Kidney (tissue), 22 donors: ENCODE measurements at places on chromosomes 4 and X. TPM values are rescaled to one million over a fixed set of nuclear protein-coding genes. Genes with fewer than 3 reads are reported as not detected.

Gene PDE6B
- 10.7 TPM for total RNA-seq

Gene HS3ST1
- total RNA-seq = 39.0 TPM

Gene TMSB15A
- total RNA-seq = not detected

Gene COL4A5
- total RNA-seq = 23.9 TPM

Gene CCSER1
- 26.8 TPM for total RNA-seq

Gene CXCL1
- total RNA-seq = 29.7 TPM

Gene LUZP4
- not detected for total RNA-seq

Gene GC
- 0.69 TPM for total RNA-seq

- H3K27ac ChIP-seq = no peak overlapping the region
- no peak for DNase-seq
- H3K36me3 ChIP-seq = no peaks in the 10 kb centered on the region
- no peak overlapping the region for H3K4me3 ChIP-seq
- H3K27me3 ChIP-seq = no peaks in the 10 kb centered on the region
Observed at GRCh38 chr4:126526335-126526734, 1106.4 kb upstream of the INTU start.

GRCh38 chr4:153757407-153757806, 2.4 kb downstream of the RNF175 start:
- no peaks in the 10 kb centered on the region for H3K4me1 ChIP-seq
- H3K27me3 ChIP-seq = no peaks in the 10 kb centered on the region
- no peak overlapping the region for H3K4me3 ChIP-seq
- H3K27ac ChIP-seq = no peak overlapping the region

DNA sequence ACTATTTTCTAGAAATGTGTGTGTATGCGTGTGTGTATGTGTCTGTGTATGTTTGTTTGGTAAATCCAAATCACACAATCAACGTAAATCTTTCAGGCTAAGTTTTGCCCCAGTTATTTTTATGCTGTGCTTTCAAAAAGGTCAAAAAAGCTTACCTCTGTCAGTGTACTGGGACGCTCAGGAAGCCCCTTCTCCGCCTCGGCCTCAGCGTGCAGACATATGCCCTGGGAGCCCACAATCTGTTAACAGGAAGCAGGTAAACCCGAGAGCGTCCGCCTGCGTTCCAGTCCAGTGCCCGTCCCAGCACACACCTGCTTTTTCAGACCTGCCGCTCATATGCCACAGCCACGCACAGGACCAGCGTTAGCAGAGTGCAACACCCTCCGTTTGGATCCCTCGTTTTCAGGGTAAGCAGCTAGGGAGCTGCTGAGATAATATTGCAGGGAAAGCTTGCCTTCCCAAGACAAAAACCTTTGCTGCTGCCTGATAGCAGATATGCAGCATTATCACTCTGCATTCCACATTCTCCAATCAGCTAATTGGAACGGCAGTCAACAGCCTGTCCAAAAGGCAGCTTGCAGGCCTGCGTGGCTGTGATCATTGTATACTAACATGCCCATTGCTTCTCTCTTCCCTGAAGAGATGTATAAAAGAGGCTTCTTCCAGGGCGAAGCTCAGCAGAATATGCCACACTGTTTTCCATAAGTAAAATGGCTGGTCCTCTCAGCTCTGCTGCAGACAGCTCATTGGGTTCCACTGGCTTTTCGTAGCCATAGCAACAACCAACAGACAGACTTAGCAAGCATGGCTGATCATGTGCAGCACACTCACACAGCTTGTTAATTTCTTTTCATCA, at the start of gene SORBS2:
Gene SORBS2 (minus strand): TSS at position 686 of the 856 bp plus-strand sequence. CDS start 121,623 bp downstream, outside the sequence.
- no peaks in the 10 kb centered on the region for H3K27me3 ChIP-seq
- no peaks in the 10 kb centered on the region for H3K36me3 ChIP-seq
- H3K4me3 ChIP-seq = peak within 1 kb of the TSS; percentile 83
- peak within 1 kb of the TSS; percentile 87 for H3K27ac ChIP-seq

- H3K4me1 ChIP-seq = no peaks in the 10 kb centered on the region
- DNase-seq = no peak
- no peak overlapping the region for H3K4me3 ChIP-seq
- H3K27me3 ChIP-seq = no peaks in the 10 kb centered on the region
- no peaks in the 10 kb centered on the region for H3K36me3 ChIP-seq
Observed at GRCh38 chr4:14078326-14078725, 450.8 kb upstream of the BOD1L1 start.

DNA sequence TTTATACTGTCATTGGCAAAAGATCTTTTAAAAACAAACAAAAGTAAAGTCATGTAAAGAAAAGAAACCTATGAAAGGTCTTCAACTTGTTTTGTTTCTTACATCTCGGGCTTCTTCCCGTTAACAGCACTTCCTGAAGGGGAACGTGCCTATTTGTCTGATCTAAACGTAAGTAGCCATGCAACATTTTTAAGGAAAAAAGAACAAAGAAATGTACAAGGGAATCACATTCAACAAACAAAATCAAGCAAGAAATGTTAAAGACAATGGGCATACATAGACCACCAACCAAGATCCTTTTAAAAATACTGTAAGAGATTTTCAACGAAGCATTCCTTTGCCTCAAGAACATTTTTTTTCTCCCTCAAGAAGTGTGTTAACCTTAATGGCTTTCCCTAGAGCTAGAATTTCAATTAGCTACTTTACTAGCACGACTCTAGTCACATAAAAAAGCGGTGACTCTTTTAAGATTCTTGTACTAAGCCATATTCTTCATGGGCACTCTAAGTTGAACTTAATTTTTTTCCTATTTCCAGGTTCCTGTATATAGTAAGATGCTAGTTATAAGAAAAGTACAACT, 112.0 kb upstream of the TTC29 start:
- H3K27me3 ChIP-seq = no peaks in the 10 kb centered on the region
- DNase-seq = no peak
- peak overlapping the region; percentile 61 for H3K4me3 ChIP-seq
- H3K4me1 ChIP-seq = no peaks in the 10 kb centered on the region

DNA sequence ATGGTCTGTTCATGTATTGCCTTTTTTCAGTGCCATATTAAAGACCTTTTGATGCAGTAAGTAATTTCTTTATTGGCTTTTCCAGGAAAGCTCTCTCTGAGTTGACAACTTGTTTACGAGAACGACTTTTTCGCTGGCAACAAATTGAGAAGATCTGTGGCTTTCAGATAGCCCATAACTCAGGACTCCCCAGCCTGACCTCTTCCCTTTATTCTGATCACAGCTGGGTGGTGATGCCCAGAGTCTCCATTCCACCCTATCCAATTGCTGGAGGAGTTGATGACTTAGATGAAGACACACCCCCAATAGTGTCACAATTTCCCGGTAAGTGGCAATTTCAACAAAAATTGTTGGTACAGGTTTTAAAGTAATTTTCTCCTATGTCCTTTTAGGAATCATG, 148.0 kb downstream of the STIM2 start:
- no peaks in the 10 kb centered on the region for H3K36me3 ChIP-seq
- H3K4me3 ChIP-seq = no peak overlapping the region
- H3K27ac ChIP-seq = no peak overlapping the region
- no peak for DNase-seq
- no peaks in the 10 kb centered on the region for H3K4me1 ChIP-seq

DNA sequence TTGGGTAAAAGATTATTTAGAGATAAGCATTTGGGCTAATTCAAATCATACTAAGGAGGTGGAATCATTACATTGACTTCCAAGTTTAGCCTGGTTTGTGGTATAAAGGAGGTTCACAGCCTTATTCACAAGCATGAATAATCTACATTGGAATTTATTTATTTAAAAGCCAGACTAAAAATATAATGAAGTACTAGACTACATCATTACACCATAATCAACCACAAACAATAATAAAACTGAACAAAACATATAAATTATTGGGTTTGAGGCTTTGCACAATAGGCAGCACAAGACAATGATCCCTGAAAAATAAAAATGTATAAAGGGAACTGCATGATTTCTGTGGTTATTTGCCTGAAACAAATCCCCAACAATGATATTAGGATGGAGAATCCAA, 314.0 kb downstream of the GBA3 start:
- no peaks in the 10 kb centered on the region for H3K36me3 ChIP-seq
- no peak overlapping the region for H3K4me3 ChIP-seq
- H3K4me1 ChIP-seq = no peaks in the 10 kb centered on the region
- H3K27ac ChIP-seq = no peak overlapping the region
- DNase-seq = no peak

- no peak overlapping the region for H3K4me3 ChIP-seq
- H3K36me3 ChIP-seq = no peaks in the 10 kb centered on the region
- H3K27me3 ChIP-seq = no peaks in the 10 kb centered on the region
- no peak for DNase-seq
- no peak overlapping the region for H3K27ac ChIP-seq
- H3K4me1 ChIP-seq = no peaks in the 10 kb centered on the region
Observed at GRCh38 chr4:75412746-75413145, 101.5 kb downstream of the RCHY1 start.

DNA sequence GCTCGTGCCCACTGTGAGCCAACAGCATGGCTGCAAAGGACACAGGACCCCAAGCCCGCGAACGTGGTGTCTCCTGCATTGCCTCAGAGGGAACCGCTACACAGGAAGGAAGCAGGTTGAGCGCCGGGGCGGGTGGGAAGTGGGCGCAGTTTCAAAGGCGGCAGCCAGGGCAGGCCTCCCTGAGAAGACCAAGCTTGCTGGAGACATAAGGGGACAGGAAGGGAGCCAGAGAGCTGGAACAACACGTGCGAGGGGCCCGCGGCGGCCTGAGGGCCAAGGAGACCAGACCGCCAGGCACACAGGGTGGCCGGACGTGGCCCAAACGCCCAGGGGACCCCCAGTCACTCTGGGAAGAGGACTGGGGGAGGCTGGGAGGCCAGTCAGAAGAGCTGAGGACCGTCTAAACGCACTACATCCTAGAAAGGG, 32.0 kb downstream of the CTBP1 start:
- H3K36me3 ChIP-seq = peaks cover 15% of the 10 kb centered on the region
- no peak overlapping the region for H3K27ac ChIP-seq
- no peaks in the 10 kb centered on the region for H3K4me1 ChIP-seq
- H3K27me3 ChIP-seq = no peaks in the 10 kb centered on the region

GRCh38 chrX:30904186-30904585, 15.1 kb upstream of the TAB3 start:
- DNase-seq = no peak
- H3K36me3 ChIP-seq = no peaks in the 10 kb centered on the region
- H3K27me3 ChIP-seq = no peaks in the 10 kb centered on the region
- H3K27ac ChIP-seq = no peak overlapping the region
- H3K4me3 ChIP-seq = no peak overlapping the region

- H3K4me3 ChIP-seq = no peak overlapping the region
- H3K4me1 ChIP-seq = no peaks in the 10 kb centered on the region
- no peak overlapping the region for H3K27ac ChIP-seq
- H3K27me3 ChIP-seq = no peaks in the 10 kb centered on the region
Observed at GRCh38 chr4:98749206-98749605, 90.8 kb upstream of the TSPAN5 start.

- no peak overlapping the region for H3K27ac ChIP-seq
- DNase-seq = no peak
- H3K4me3 ChIP-seq = no peak overlapping the region
- H3K27me3 ChIP-seq = peaks cover 2% of the 10 kb centered on the region
Observed at GRCh38 chrX:136065044-136065671, 79.9 kb downstream of the SLC9A6 start.

- H3K4me3 ChIP-seq = peak overlapping the region; percentile 37
- H3K27me3 ChIP-seq = no peaks in the 10 kb centered on the region
- peaks cover 4% of the 10 kb centered on the region for H3K4me1 ChIP-seq
- peak; percentile 46 for DNase-seq
- no peaks in the 10 kb centered on the region for H3K36me3 ChIP-seq
Observed at GRCh38 chrX:76148753-76149152, 24.1 kb upstream of the PBDC1 start.

DNA sequence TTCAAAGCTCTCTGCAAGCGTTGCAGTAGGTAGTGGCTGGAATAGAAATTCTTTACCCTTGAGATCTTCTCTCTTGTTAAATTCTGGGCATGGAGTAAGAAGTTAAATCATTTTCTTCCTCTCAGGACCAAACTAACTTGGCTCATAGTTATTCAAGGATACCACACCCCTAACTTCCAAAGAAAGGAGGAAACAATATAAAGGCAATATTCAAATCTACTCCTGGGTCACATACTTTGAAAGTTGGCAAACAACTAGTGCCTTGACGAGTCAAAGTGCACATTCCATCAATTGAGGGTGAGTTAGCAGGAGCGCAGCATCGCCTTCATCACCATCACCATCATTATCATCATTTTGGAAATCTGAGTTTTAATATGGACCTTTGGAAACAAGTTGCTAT, 20.4 kb upstream of the KIT start:
- no peak for DNase-seq
- H3K4me3 ChIP-seq = no peak overlapping the region
- no peaks in the 10 kb centered on the region for H3K36me3 ChIP-seq
- no peak overlapping the region for H3K27ac ChIP-seq

- no peaks in the 10 kb centered on the region for H3K27me3 ChIP-seq
- peak; percentile 9 for DNase-seq
- no peaks in the 10 kb centered on the region for H3K36me3 ChIP-seq
Observed at GRCh38 chr4:2963966-2964471, 648 bp downstream of the GRK4 start.

- H3K27ac ChIP-seq = no peak overlapping the region
- H3K4me1 ChIP-seq = no peaks in the 10 kb centered on the region
- no peak for DNase-seq
- H3K27me3 ChIP-seq = no peaks in the 10 kb centered on the region
Observed at GRCh38 chrX:144849141-144849540, 398.2 kb upstream of the SPANXN1 start.

GRCh38 chr4:184196730-184197385, 20.8 kb downstream of the ENPP6 start:
- H3K27me3 ChIP-seq = no peaks in the 10 kb centered on the region
- H3K4me1 ChIP-seq = no peaks in the 10 kb centered on the region
- no peaks in the 10 kb centered on the region for H3K36me3 ChIP-seq
- H3K27ac ChIP-seq = no peak overlapping the region
- no peak for DNase-seq

DNA sequence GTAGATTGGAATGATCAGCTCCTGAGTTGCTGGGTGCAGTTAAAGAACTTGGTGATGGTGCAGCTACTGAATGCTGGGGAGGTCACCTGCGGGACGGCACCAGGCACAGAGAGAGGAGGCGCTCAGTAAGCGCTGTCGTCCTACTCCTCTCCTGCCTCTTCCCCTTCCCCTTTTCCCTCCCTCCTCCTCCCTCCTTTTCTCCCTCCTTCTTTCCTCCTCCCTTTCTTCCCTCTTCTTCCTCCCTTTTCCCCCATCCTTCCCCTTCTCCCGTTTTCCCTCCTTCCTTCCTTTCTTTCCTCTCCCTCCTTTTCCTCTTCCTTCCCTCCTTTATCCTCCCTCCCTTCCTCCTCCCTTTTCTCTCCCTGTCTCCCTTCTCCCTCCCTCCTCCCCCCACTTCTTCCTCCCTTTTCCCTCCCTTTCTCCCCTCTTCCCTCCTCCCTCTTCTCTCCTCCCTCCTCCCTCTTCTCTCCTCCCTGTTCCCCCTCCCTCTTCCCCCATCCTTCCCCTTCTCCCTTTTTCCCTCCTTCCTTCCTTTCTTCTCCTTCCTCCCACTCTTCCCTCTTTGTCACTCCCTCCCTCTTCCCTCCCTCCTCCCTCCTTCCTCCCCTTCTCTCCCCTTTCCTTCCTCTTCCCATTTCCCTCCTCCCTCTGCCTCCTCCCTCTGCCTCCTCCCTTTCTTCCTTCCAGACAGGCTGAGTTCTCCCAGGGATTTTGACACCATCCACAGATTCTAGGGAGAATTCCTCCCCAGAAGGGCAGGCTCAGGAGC, 87.9 kb upstream of the PSAPL1 start:
- no peaks in the 10 kb centered on the region for H3K27me3 ChIP-seq
- no peaks in the 10 kb centered on the region for H3K4me1 ChIP-seq
- H3K4me3 ChIP-seq = no peak overlapping the region
- H3K36me3 ChIP-seq = no peaks in the 10 kb centered on the region
- no peak for DNase-seq

GRCh38 chrX:130836447-130836846, 66.6 kb downstream of the ENOX2 start:
- no peak overlapping the region for H3K4me3 ChIP-seq
- no peak overlapping the region for H3K27ac ChIP-seq

- no peaks in the 10 kb centered on the region for H3K36me3 ChIP-seq
- no peaks in the 10 kb centered on the region for H3K4me1 ChIP-seq
- no peaks in the 10 kb centered on the region for H3K27me3 ChIP-seq
Observed at GRCh38 chrX:124018023-124018422, 56.5 kb downstream of the STAG2 start.
